ENCODE measurements at places on chromosomes 2 and 18.

- no peak for DNase-seq
Measured at GRCh38 chr2:227164763-227165291, 403 bp downstream of the COL4A3 start.

GRCh38 chr2:81872006-81872405 is 1567.5 kb upstream of the LRRTM1 start:
- DNase-seq, result no peak

DNA sequence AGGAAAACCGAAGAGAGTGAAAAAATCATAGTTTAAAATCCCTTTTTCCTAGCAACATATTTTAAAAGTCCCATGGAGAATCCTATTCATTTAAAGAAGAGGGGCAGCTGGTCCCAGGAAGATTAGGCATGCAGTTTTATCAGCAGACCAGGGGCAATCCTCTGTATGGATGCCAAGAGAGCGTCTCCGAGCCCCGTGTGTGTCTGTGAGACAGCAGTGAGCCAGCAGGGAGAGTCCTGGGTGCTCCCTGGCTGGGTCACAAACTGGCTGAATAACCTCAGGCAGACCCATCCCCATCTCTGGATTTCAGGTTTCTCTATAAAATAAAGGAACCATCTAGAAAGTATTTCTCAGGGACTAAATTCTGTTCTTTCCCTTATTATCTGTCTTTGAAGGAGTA is 128.2 kb upstream of the RIOK3 start:
- DNase-seq, result no peak

DNA sequence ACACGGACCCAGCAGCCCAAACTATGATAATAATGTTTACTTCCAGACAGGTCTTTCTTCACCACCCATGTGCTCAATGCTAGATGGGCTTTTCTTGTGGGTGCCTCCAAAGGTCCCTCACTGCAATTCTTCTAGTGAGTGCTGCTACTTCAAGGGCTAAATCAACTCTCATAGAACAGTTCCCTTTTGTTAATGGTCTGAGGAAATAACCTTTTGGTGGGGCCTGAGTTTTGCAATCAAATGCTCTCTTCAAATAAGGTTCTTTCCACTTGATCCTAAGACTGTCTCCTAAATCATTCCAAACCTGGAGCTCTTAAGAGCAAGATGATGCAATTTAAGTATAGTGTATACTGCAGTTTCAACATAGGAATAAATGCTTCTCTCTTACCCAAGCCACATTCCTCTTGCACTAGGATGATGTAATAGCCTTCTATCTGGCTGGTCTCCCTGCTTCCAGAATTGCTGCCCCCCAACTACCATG is 6.0 kb downstream of the NEMP2 start:
- DNase-seq, result no peak

DNA sequence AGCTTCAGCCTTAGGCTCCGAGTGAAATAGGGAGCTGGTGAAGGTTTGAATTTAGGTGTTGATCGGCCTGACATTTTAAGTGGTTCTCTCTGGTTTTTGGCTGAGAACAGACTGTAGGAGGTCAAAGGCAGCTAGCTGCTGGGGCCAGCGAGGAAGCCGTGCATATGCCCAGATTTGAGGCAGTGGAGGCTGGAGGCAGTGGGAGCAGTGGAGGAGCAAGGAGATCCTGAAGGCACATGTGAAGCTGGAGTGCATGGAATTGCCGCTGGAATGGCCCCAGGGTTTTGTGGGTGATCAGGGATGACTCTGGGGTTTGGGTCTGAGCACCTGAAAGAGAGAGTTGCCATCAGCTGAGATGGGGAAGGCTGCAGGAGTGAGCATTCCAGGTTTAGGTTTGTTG is 25.1 kb downstream of the STEAP3 start:
- DNase-seq, result no peak
